ENCODE measurements at places on chromosomes 5 and 9. TPM values are rescaled to one million over a fixed set of nuclear protein-coding genes. Genes with fewer than 3 reads are reported as not detected.

- DNase-seq: no peak
These were observed 15.3 kb upstream of the GRXCR2 start for GRCh38 chr5:145887976-145888574.

- no peak for DNase-seq
These were observed 2.0 kb downstream of the PDLIM7 start for GRCh38 chr5:177495243-177496060.

- DNase-seq: no peak
These were observed 7.2 kb upstream of the GFPT2 start for GRCh38 chr5:180360078-180360957.

DNA sequence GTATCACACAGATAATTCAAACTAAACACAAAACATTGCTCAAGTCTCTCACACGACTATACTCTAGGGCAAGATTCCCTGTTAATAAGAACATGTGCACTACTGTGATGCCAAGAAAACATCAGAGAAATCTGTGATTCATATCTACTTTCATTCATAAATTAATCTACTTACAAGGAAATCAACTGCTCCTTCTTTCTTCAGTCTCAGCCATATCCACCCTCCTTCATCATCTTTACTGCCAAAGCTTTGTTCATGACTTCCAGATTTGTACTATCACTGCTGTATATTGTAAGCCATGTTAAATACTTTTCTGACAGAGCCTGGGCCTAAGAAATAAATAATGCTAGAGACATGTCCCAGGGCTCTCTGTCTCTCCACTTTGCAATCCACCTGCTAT lies 35.1 kb downstream of the CTNNAL1 start:
- DNase-seq: no peak

- no peak for DNase-seq
These were observed 778 bp upstream of the PPP6C start for GRCh38 chr9:125190361-125190801.

DNA sequence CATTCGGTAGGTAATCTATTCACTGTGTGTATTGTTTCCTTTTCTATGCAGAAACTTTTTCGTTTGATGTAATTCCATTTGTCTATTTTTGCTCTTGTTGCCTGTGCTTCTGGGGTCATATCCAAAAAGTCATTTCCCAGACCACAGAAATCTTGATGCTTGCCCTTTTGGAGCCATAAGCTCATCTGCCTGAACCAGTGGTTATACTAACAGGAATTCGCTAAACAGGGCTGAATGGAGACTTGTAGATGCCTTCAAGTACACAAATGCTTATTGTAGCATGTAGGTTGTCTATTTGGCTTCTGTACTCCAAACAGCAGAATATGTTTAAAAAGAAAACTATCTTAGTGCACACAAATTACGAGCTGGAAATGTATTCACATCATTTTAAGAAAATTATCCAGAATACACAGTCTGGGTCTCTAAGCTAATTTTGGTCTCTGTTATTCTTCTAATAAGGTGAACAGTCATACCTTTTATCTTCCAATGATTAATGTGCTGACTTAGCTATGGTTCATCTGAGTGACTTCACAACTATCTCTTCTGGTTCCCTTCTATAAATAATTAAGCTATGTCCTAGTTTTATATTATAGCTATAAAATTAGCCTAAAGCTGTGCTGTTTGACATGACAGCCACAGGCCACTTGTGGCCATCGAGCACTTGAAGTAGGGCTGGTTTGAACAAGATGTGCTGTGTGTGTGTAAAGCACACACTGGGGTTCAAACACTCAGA lies 87.6 kb downstream of the DAPK1 start:
- no peak for DNase-seq

- DNase-seq: no peak
These were observed 102.4 kb downstream of the OSTF1 start for GRCh38 chr9:75190762-75191161.

GRCh38 chr5:132086277-132086794 lies 12.7 kb downstream of the CSF2 start:
- peak; percentile 75 for DNase-seq

GRCh38 chr9:118529210-118529609 lies 825.0 kb downstream of the TLR4 start:
- no peak for DNase-seq

DNA sequence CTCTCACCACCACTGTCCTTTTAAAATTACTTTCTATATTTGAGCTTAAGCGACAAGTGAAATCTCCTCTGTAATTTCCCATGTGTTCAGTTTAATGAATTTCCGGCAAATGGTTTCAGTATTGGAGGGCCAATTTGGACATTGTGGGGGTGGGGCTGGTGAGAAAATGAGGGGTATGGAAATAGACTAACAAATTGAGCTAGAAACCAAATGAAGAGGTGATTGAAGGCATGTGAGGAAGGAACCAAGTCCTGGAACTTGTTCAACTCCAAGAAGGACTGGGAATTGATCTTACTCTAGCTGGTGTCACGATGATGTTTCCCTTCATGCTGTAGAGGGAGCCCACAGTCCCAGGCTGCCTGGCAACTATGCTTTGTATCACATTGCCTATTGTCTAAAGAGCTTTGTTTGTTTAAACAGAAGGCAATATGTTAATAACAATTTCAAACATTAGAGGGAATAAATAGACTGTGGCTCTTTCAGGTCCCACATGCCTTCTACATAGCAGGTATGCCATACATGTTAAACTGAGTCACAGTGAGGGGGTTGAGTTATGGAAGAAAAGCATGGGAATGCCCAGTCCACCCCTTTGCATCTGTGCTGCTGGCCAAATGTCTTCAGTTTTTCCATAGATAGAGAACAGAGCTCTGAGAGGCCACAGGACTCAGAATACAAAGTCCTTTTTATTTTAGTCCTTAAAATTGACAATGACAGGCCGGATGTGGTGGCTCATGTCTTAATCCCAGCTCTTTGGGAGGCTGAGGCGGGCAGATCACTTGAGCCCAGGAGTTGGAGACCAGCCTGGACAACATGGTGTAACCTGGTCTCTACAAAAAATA lies 25.0 kb upstream of the MATR3 start:
- no peak for DNase-seq

GRCh38 chr5:78549043-78549442 lies 99.5 kb downstream of the LHFPL2 start:
- no peak for DNase-seq

- DNase-seq: no peak
These were observed 89.0 kb upstream of the NIPAL4 start for GRCh38 chr5:157370967-157371366.

DNA sequence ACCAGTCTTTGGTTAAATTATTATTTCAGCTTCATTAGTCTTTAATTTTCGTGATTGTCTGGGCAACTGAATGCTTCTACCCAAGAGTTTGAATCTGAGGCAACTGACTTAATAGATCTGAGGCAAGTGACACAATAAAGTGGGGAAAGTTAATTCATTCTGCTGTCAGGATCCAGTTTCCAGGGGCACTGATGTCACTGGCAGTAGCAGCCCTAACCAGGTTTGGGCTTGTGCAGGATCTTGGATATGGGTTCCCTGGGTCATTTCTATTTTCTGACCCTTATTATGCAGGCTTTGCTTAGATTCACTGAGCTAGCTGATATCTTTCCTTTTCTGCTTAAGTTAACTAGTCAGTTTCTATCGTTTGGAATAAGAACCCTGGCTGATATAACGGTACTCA lies 9.6 kb downstream of the SREK1IP1 start:
- DNase-seq: no peak

- DNase-seq: no peak
These were observed 142.1 kb upstream of the DAB2 start for GRCh38 chr5:39566891-39567290.

GRCh38 chr9:20353524-20353923 lies 268.8 kb downstream of the MLLT3 start:
- DNase-seq: no peak

- no peak for DNase-seq
These were observed 21.6 kb upstream of the MELK start for GRCh38 chr9:36551129-36551528.

DNA sequence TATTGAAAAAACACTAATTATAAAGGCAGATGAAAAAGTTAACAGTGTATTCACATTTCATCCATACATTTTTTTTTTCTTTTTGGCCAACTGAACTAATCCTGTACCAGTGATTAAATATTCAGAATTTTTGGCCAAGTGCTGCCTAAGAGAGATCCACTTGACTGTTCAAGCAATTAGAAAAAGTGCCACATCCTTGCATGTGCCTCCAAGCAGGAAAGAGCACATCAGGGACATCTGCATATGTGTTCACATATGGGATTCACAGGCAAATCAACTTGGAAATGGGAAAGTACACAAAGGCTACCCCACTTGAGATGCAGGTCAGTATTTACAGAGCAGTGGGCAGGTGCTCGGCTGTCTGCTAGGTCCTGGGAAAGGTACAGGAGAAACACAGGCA lies 163.3 kb upstream of the LHFPL2 start:
- no peak for DNase-seq

DNA sequence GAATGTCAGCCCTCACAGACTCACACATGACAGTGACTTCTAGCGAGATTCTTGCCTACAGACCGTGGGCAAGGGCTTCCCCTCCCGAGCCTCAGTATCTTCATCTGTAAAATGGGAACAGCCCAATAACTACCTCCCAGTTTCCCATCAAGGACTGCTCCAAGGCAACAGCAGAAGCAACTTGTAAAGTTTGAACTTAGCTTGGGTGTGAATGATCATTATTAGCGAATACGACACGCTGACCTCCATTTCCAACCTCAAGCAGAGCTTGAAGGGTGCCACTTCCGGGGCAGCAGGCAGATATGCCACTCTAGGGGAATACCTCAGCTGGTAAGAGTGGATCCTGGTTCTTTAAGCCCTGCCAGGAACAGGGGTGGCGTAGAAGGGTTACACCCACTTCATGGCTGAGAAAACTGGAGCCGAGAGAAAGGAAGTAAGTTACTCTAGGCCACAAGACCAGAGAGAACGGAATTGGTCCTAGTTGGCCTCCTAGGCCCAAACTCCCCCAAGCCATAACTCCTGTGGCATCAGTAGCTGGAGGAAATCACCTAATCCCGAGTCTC lies 2.0 kb downstream of the RNF44 start:
- no peak for DNase-seq

- peak; percentile 12 for DNase-seq
These were observed 76.0 kb downstream of the FCHO2 start for GRCh38 chr5:73031839-73032238.

GRCh38 chr9:86794391-86795046 lies 152.8 kb downstream of the GAS1 start:
- no peak for DNase-seq

The ERAP2 gene
- 28.0 TPM for total RNA-seq

The SVEP1 gene
- 0.29 TPM for total RNA-seq

The AK8 gene
- total RNA-seq: 0.14 TPM

The ACER2 gene
- 4.1 TPM for total RNA-seq

The ROR2 gene
- total RNA-seq: 3.1 TPM

The C9orf152 gene
- not detected for total RNA-seq

The DRD1 gene
- not detected for total RNA-seq

The CKMT2 gene
- total RNA-seq: not detected

The RRAGA gene
- 36.0 TPM for total RNA-seq

The FBP2 gene
- not detected for total RNA-seq

The KLF9 gene
- total RNA-seq: 6.3 TPM

The NKD2 gene
- total RNA-seq: not detected

Measured in epithelial cell of proximal tubule (primary cell).